ENCODE measurements at places on chromosomes 3 and 15.

GRCh38 chr3:8204853-8205650, 296.6 kb upstream of the LMCD1 start:
- DNase-seq: no peak

DNA sequence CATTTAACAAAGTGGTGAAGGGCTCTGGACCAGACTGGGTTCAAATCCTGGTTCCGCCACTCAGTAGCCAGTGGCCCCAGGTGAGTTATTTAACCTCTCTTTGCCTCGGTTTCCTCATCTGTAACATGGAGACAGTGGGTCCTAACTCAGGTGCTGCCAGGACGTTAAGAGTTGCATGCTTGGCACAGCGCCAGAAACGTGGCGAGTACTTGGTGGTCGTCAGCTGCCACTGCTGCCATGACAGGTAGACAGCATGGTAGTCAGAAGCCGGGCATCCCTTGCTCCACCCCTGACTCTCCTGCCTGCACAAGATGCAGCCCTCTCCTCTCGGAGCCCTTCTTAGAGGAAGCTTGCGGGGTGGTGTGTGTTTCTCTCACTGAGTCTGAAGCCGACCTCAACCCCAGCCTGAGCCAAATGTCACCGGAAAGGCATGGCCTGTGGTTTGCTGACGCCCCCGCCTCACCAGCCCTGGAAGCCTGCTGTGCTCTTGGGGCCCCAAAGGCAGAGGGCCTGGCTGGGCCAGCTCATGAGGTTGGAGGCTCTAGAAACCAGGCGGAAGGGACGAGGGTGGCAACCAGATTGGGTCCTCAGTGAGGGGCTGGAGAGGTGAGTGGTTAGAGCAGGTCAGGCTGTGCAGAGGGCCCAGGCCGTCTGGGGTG, 160.8 kb upstream of the TLE3 start:
- DNase-seq: peak; percentile 68

- no peak for DNase-seq
These were observed 33.6 kb upstream of the ZBTB38 start for GRCh38 chr3:141334627-141335250.

- DNase-seq: no peak
These were observed 1.4 kb downstream of the SLC24A1 start for GRCh38 chr15:65623103-65623502.

- DNase-seq: no peak
These were observed 88.6 kb downstream of the THSD4 start for GRCh38 chr15:71203586-71204474.

- DNase-seq: no peak
These were observed 49.9 kb downstream of the SLC25A26 start for GRCh38 chr3:66270701-66271100.

GRCh38 chr3:128495435-128495970, 2.5 kb upstream of the GATA2 start:
- DNase-seq: no peak

- peak; percentile 77 for DNase-seq
These were observed 17.3 kb downstream of the KPNA1 start for GRCh38 chr3:122497425-122497824.

- no peak for DNase-seq
These were observed 13.2 kb downstream of the USP3 start for GRCh38 chr15:63517628-63518027.

DNA sequence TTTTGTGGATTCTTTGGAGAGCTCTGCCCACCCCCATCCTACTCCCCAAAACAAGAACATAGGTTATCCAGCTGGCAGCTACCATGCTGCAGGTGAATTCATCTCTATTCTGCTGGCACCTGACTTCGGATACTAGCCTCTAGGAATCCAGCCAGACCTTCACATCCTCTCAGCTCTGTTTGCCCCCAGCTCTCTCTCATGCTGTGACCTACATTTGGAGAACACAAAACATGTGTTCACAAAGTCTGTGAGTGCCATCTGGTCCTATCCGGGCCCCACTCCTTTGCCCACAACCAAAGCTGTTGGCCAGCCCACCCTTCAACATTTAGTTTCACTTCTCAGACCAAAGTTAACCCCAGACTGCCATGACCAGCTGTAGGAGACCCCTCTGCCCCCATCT, 89.4 kb upstream of the C3orf80 start:
- DNase-seq: no peak

DNA sequence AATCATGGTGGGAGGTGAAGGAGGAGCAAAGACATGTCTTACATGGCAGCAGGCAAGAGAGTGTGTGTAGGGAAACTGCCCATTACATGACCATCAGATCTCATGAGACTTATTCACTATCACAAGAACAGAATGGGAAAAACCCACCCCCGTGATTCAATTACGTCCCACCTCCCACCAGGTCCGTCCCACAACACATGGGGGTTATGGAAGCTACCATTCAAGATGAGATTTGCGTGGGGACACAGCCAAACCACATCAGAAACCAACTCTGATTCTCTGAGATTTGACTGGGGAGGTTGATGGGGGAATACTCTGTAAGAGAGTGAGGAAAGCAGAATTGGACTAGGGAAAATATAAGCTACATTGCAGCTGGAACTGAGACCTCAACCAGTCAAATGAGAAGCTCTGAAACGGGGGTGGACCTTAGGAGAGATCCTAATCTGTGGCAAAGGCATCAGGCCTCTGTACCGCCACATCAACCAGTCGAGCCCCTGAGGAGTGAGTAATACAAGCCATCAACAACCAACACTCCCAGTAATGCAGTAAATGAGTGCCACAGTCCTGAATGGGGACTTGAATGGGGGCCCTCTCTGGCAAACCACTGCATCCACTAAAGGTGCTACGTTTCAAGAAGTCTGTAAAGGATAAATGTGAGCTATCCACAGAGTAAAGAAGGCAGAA, 207.9 kb upstream of the GADL1 start:
- peak; percentile 41 for DNase-seq

DNA sequence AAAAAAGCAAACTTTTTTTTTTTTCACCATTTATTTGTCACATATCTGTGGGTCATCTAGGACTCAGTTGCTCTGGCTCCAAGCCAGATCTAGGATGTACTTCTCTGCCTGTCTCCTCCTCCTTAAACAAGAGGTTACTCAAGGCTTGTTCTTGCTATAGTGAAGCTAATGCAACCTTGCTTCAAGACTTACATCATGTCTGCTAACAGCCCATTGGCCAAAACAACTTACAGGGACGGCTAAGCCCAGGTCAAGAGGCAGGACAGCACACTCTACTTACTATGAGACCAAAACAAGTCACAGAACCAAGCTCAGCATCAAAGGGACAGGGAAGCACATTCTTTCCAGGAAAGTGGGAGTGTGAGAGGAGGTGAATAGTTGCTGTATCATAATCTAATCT, 123.8 kb upstream of the BNIP2 start:
- DNase-seq: no peak

- DNase-seq: peak; percentile 44
These were observed 51.1 kb upstream of the ARRDC4 start for GRCh38 chr15:97909291-97909891.

GRCh38 chr3:184045995-184046394, 6.9 kb upstream of the HTR3C start:
- DNase-seq: no peak

- DNase-seq: no peak
These were observed 339.7 kb upstream of the RASGRP1 start for GRCh38 chr15:38904298-38904697.

- no peak for DNase-seq
These were observed 24.0 kb downstream of the CP start for GRCh38 chr3:149197669-149198068.

GRCh38 chr3:10553591-10554235, 48.3 kb upstream of the ATP2B2 start:
- no peak for DNase-seq

DNA sequence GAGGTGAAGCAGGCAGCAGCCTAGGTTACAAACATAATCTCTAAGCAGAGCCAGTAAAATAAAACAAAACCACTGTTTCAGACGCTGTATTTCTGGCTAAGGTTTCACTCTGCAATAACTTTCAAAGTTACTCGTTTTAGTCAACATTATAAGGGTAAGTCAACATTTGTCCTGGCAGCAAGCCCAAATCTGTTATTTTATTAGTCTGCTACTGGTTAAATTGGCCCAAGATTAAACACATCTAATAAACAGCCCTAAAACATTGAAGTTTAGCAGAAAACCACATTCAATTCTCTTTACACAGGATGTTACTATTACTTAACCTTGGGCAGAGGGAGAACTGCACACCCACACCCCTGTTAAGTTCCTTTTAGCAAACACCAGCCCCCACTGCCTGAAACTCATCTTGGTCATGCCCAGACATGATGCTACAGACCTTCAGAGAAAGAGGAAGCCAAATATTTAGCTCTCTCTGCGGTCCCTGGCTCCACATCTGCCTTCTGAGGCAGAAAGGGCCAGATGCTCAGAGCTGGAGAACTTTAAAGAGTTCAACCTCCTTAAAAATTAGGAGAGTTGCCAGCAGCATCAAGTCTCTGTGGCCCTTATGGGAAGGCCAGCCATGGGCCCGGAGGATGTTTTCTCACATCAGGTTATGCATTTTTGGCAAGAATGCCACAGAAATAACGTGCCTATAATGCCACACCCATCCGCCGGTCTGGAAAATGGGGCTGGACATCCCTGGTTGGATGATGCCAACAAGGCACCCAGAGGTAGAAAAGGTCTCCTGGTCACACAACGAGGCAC, 17.9 kb downstream of the ARHGEF3 start:
- DNase-seq: peak; percentile 84

- DNase-seq: no peak
These were observed 144.5 kb upstream of the GRM7 start for GRCh38 chr3:6716420-6716819.

DNA sequence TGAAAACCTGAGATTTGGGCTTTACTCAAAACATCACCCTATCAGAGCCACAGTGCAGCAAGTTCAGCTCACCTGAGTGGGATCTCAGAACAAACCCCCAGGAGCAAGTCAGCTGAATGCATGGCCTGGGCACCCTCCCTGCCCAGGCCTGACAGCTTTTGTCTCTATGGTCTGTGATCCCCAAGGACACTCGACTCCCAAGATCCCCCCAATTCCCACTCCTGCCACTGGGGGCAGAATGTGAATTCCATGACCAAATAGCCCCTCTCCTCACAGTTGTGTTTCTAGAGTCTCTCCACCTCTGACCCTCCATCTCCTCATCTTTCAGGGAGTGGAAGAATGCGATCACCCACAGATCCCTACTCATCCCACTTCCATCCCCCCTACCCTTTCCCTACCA, 58.9 kb downstream of the ZNF445 start:
- DNase-seq: no peak

- peak; percentile 66 for DNase-seq
These were observed 611 bp upstream of the LINGO1 start for GRCh38 chr15:77633134-77633912.

- no peak for DNase-seq
These were observed 80.2 kb downstream of the ARNT2 start for GRCh38 chr15:80484333-80484864.

- DNase-seq: no peak
These were observed 627.7 kb upstream of the AGTR1 start for GRCh38 chr3:148070041-148070440.

GRCh38 chr15:70195171-70195570, 97.5 kb upstream of the TLE3 start:
- no peak for DNase-seq

GRCh38 chr15:31352911-31353811, 26.5 kb downstream of the KLF13 start:
- DNase-seq: no peak

- no peak for DNase-seq
These were observed 46.1 kb downstream of the USP50 start for GRCh38 chr15:50500352-50500751.

DNA sequence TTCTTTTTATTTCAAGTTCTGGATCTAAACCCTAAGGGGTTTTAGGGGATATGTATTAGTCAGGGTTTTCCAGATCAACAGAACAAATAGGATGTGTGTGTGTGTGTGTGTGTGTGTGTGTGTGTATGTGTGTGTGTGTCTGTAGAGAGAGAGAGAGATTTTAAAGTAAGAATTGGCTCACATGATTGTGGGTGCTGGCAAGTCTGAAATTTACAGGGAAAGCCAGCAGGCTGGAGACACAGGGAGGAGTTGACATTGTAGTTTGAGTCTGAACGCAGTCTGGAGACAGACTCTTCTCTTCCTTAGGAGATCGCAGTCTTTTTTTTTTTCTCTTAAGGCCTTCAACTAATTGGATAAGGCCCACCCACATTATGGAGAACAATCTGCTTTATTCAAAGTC, 428.8 kb upstream of the TBL1XR1 start:
- DNase-seq: no peak

DNA sequence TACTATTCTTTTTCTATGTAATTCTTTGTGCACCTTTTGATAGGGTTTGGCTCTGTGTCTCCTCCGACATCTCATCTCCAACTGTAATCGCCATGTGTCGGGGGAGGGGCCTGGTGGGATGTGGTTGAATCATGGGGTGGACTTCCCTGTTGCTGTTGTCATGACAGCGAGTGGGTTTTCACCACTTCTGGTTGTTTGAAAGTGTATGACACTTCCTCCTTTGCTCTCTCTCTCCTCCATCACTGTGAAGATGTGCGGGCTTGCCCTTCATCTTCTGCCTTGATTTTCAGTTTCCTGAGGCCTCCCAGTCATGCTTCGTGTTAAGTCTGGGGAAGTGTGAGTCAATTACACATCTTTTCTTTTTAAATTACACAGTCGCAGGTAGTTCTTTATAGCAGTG, 225.8 kb upstream of the DPPA4 start:
- DNase-seq: peak; percentile 23

GRCh38 chr3:81311321-81311720, 450.1 kb downstream of the GBE1 start:
- no peak for DNase-seq

DNA sequence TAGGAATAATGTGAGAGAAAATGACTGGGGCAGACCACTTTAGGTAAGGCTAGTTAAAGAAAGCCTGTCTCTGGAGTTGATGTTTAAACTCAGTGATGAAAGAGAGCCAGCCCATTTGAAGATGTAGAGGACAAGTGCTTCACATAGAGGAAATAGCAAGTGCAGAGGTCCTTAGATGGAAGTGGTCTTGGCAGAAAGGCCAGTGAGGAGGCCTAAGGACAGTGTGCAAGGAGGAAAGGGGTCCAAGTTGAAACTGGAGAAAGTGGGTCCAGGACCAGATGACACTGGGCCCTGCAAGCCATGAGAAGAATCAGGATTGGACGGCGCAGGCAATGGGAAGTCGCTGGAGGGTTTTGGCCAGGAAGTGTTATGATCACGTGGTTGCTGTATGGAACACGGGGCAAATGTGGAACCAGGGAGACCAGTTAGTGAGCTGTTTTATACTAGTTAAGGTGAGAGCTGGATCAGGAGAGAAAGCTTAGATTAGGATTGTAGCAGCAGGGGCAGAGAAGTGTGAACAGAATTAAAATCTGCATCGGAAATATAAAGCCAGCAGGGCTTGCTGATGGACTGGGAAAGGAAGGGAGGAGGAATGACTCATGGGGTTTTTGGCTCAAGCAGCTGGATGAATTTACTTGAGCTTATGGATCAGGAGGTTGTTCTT, 48.0 kb upstream of the SCAANT1 start:
- no peak for DNase-seq

- no peak for DNase-seq
These were observed 673 bp upstream of the HCLS1 start for GRCh38 chr3:121661376-121661775.

- DNase-seq: no peak
These were observed 16.7 kb upstream of the TBC1D21 start for GRCh38 chr15:73856458-73857192.
